ENCODE measurements at places on chromosomes 11 and 22.

DNA sequence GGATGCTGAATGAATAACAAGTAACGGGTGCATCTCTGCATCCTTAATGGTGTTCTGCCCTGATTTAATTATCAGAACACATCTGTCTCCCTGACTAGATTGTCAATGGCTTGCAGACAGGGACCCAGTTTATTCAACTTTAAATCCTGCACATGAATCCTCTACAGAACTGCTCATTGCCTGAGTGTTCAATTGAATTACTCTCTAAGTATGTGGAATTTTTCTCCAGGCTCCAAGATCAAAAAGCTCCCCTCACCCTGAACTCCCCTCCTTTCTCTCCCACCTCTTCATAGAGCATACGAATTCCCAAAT, 11.8 kb downstream of the MB start:
- DNase-seq: no peak

DNA sequence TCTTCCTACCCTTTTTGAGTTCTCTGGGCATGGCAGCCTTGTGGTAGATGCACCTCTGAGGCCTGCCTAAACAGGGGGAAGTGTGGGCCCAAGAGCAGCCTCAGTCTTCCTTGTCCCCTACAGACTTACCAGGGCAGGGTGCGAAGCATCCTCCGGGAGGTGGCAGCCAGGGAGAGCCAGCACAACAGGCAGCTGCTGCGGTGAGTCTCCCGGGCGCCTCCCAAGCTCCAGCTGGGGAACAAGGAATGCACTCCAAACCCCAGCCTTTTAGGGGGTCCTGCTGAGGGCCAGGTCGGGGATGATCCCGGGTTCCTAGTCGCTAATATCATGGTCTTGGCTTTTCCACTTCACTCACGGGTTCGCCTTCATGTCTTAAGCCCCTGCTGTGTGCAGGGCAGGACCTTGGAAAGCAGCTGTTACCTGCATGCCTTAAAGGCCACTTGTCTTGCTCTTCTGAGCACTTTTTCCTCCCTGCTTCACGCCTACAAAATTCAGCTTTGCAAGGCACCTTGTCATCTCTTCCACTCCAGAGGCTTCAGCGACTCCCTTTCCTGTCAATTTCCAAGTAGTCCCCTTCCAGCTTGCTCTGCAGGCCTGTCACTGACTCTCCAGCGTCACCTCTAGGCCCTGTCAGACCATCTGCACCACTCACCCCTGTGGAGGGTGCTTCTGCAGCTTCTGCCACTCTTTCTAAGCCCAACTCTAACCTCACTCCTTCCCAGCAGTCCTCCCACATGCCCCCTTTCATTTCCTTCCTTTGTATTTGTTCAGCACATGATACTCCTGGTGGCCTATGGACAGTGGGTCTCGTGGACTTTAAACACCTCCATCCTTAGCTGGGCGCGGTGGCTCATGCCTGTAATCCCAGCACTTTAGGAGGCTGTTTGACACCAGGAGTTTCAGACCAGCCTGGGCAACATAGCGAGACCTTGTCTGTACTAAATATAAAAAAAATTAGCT, 57.0 kb downstream of the PISD start:
- DNase-seq: no peak

GRCh38 chr11:123183391-123184099, 11.5 kb downstream of the CLMP start:
- DNase-seq: no peak

GRCh38 chr11:37946155-37946766, 1348.2 kb upstream of the RAG2 start:
- peak; percentile 70 for DNase-seq

- no peak for DNase-seq
Measured at GRCh38 chr11:66012371-66012945, 650 bp downstream of the CST6 start.

DNA sequence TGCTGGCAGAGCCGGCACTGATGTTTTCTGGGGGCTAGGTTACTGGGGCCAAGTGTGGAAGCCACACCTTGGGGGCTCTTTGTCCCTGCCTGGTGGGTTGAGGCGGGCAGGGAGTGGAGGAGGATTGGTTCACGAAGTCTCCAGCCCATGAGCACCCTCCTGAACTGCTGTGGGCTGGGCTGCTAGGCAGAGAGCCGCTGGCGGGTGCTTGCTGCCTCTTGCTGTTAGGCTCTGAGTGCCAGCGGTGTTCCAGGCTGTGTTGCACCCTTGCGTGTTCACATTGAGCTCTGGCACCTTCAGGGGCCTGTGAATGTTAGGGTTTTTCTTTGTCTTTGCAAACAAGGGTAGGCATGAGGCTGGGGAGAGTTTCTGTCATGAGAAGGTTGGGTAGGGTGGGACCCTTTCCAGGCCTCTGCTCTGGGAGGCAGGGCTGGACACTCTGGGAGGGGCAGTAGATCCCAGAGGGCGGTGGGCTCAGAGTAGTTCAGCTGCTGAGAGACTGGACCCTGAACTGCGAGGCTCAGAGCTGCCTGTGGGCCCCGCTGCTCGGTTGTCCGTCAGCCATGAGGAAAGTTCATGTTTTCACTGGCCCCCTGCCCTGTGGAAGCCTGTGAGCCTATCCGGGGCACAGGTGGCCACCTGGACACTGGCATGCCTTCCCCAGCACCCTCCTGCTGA, 24.0 kb upstream of the TMEM191C start:
- no peak for DNase-seq

DNA sequence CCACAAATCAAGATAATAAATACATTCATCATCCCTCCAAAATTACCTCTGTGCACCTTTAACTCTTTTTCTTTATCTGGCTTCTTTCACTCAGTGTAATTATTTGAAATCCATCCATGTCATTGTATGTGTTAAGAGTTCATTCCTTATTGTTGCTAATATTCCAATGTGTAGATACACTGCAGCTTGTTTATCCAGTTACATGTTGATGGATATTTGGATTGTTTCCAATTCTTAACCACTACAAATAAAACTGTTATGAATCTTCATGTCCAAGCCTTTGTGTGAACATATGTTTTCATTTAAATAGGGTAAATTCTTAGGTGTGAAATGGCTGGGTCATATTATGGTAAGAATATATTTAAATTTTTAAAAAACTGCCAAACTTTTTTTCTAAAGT, 323.3 kb upstream of the NCAM1 start:
- DNase-seq: no peak

- DNase-seq: no peak
Measured at GRCh38 chr11:23679041-23679440, 817.8 kb upstream of the LUZP2 start.

DNA sequence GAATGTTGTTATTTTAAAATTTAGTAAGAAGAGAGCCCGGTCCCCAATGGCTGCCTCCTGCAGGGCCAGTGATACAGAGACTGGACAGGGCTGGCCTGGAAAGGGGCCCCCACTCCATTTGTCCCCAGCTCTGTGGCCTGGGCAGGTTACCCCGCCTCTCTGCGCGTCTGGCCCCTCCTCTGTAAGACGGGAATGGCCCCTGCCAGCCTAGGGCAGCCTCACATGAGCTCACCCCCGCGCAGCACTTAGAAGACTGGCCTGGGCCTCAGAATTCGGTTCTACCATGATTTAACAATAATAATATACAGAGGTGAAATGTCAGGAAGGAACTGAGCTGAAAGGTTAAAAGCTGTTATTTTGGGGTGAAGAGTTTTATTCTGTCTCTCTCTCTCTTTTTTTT, 1.3 kb downstream of the APOBEC3G start:
- DNase-seq: no peak

DNA sequence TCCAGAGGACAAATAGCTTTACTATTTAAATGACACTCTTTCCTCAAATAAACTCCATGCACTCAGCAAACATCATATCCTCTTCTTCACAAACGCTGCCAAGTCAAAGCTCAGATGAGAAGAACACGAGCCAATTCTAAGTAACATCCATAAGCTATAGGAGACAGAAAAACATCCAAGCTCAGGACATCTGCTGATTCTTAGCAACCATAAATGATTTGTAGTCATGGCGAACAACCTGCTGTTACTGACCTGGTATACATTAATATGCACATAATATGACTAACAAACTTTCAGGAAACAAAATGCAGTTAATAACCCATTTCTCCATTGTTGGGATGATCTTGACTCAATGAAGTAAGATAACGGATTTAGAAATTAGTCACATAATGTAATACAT, 6.7 kb downstream of the GALNT18 start:
- DNase-seq: no peak

DNA sequence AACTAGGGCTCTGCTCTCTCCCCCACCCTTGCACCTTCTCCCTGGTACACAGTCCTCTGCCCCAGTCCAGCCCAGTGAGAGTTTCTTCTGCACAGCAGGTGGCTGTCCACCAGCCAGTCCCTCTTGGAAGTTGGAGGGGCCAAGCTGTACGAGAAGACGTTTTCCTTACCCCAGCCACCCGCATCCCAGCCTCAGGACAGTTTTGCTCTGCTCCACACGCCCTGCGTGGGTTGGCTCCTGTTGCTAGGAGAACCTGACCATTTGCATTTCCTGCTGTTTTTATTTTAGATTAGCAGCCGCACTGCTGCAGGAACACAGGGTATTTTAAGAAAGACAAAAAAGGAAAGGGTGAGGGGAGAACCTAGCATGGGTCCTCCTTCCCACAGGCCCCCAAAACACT, 17.6 kb upstream of the NRGN start:
- no peak for DNase-seq

DNA sequence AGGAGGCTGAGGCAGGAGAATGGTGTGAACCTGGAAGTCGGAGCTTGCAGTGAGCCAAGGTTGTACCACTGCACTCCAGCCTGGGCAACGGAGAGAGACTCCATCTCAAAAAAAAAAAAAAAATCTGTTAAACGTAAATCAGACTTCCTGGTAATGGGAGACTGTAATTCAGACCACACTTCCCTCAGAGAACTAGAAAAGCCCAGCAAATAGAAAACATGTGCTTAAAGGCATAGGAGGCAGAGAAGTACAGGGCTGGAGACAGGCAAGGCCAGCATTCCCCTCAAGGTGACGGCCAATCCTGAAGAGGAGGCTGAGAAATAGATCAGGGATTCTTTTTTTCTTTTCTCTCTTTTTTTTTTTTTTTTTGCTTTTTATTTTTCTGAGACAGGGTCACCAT, 8.2 kb downstream of the GGT5 start:
- no peak for DNase-seq

DNA sequence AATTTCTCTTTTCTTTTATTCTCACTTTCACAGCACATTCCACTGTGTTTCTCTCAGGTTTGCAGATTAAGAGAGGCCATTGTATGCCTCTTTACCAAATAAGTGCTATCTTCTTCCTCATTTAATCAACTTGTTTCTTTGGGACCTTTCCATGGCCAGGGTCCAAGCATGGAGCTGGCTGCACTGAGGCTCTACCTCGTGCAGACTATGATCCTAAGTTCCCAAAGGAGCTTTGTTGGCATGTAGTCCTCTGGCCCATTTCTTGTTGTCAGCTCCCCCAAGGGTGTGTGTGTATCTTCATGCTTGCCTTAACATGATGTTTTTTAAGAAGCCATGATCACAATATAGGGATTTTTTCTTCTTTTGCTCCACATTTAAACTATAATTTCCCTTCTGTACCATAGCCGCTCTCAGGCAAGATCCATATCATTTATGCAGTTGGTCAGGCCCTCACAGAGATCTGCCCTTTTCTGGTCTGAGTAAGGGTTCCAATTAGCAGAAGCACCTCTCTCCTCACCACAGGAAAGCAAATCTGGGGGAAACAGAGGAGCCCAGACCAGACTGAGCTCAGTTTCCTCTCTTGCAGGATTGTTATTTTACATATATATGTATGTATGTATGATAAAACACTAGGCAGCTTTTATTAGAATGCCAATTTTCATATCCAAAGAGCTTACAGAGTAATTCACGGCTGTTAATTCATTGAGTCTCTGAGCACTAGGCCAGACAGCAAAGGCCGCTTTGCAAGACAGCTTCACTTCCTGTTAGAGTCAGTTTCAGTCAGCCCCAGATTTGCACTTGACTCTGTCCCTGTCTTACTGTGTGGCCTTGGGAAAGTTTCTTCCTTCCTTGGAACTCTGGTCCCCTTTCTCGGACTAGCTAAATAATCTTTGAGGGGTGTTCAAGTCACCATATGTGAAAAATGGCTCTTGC, 34.3 kb downstream of the CYB5R2 start:
- no peak for DNase-seq

DNA sequence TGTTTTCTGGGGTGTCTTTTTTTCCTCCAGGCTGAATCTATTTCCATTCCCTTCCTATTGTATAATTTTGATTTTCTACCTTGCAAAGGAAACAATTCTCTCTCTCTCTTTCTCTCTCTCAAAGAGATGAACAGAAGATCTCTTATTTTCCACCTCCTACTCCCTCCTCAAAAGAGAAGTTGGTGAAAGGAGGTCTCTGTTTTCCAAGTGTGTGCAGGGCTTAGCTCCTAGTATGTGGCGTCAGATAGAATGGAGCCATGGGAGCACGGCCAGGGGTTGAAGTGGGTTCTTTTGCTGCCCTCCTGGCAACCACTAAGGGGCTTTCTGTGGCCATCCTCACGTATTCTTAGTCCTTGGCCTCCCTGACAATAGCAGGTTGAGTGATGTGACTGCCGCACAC, 480 bp downstream of the TRIM34 start:
- DNase-seq: no peak

- DNase-seq: no peak
Measured at GRCh38 chr11:76139314-76139713, 67.0 kb downstream of the WNT11 start.

DNA sequence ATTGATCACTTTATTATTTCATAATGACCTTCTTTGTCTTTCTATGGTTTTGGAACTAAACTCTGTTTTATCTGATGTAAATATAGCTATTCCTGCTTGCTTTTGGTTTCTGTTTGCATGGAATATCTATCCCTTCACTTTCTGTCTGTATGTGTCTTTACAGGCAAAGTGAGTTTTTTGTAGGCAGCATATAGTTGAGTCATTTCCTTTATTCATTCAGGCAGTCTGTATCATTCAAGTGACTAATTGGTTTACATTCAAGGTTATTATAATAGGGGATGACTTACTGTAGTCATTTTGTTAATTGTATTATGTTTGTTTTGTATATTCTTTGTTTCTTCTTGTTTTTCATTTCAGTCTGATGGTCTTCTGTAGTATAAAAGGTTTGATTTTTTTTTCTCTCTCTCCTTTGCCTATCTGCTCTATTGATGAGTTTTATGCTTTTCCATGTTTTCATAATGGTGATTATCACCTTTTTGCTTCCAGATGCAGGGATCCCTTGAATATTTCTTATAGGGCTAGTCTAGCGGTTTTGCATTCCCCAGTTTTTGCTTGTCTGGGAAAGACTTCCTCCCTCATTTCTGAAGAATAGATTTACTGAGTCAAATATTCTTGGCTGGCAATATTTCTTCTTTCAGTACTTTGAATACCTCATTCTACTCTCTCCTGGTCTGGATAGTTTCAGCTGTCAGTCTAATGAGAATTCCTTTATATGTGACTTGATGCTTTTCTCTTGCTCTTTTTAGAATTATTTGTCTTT, 50.4 kb downstream of the GDPD4 start:
- no peak for DNase-seq

- no peak for DNase-seq
Measured at GRCh38 chr11:134661660-134662059, 249.6 kb upstream of the B3GAT1 start.

Data from hematopoietic multipotent progenitor cell treated with erythropoietin and hydrocortisone succinate and interleukin-3 and kit ligand, for 8 days (in vitro differentiated cells).